ENCODE measurements at places on chromosomes 1 and 21.

DNA sequence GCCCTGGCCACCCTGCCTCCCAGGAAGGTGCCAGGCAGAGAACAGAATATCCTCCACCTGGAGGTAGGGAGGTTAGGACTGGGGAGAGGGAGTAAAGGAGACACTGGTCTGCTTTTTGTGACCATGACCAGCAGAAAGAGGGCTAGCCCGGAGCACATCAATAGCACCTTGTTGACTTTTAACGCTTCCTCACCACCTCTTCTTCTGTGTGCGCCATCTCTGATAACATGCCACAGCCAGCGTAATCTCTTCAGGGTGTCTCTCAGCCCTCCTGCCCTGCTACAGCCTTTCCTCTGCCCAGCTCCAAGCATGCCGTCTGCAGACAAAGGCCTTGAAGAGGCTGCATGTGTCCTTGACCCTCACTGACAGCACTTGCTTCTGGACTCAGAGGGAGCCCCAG, 50.9 kb upstream of the GJA5 start:
- no peak for DNase-seq

DNA sequence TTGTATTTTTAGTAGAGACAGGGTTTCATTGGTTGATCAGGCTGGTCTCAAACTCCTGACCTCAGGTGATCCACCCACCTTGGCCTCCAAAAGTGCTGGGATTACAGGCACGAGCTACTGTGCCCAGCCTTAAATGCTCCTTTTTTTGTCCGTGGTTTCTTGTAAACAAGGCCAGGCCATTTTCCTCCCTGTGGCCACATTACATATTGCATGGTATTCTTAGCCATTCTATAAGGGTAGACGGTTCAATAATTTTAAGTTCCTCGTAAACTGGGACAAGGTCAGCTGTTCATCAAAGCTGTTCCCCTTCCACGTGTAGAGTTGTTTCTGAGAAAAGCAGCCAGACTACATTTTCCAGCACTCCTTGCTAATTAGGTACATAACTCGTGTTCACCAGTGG, 10.3 kb upstream of the LUZP1 start:
- no peak for DNase-seq

GRCh38 chr1:149888247-149888998, 10.9 kb upstream of the BOLA1 start:
- peak; percentile 82 for DNase-seq

GRCh38 chr1:234123867-234124266, 219.4 kb downstream of the SLC35F3 start:
- no peak for DNase-seq

DNA sequence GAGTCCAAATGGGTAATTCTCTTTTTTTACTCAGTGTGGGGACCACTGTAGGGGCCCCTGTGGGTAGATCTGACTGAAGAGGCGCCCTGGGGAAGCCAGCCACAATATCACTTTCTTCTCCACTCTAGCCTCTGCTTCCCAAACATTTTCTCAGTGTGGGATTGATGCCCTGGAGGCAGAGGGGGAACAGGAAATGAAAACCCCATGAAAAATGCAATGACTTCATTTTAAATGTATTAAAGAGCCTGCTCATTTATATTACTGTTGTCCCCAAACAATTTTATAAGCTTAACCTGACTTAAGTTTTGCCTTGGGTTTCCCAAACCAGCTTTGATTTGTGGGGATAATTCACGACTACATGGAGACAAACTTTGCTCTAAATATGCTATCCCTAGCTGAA, 181.9 kb downstream of the C1orf94 start:
- DNase-seq = no peak

Data from D341Med (cell line).